ENCODE measurements at places on chromosomes 13 and 19.
A peak's percentile ranks its signal among the peaks of the same experiment; 100 is the strongest.

DNA sequence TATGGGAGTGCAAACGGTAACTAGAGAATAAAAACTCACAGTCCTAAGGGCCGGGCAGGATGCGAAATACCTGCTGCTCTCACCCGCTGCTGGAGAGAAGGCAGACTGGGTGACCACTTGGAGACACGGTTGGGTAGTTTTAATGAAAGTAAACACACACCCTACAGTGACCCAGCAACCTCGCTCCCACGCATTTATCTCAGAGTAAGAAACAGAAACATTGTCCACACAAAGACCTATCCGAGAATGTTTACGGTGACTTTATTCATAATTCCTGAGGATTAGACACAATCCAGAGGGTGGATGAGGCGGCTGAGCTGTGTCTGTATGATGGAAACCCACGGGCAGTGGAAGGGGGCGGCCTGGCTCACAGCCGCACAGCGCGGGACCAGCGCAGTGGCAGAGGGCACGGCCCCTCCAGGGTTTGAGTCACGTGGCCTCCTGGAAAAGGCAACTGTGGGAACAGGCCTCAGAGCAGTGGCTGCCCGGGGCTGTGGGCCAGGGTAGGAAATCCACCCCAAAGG, 73.5 kb upstream of the C13orf46 start:
- DNase-seq = peak; percentile 84

- no peak for DNase-seq
These were observed 921 bp upstream of the POLD1 start for GRCh38 chr19:50383001-50383851.

DNA sequence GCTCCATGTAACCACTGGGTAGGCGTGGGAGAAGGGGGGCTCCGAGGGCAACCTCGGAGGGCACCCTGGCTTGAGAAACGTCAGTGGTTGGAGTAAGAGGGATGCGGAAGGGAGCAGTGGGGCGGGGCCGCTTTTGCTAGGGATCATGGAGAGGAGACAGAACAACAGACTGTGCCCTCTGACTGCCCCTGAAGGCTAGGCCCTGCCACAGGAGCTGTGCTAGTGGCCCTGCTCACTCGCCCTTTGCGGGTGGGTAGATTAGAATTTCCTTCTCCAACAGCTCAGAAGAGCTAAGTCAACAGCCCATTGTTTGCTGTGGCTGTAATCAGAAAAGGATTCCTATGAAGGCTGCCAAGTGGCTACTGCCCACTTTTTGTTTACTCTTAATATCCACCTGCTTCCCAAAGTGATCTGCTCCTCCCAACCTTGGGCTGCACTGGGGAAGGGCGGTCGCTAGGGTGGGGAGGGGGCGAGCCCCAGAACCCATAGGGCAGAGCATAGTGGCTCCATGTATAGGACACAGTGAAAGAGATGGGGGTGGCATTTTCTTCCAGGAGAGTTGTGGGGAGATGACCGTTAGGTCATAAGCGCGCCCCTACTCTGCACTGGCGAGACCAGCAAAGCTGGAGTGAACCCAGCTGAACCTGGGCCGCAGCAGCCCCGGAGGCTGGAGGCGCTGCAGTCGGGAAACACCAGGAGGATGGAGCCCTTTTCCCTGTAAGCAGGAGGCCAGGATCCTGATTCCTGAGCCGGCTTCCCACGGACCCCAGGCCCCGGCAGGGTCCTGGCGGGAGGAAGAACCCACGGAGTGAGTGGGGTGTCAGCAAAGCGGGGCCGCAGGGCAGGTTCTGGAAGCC, 1.9 kb upstream of the C1QTNF9 start:
- no peak for DNase-seq

- no peak for DNase-seq
These were observed 1.6 kb upstream of the TIMM13 start for GRCh38 chr19:2428756-2429711.

- peak; percentile 74 for DNase-seq
These were observed 21.9 kb downstream of the ZSWIM4 start for GRCh38 chr19:13817018-13817614.

DNA sequence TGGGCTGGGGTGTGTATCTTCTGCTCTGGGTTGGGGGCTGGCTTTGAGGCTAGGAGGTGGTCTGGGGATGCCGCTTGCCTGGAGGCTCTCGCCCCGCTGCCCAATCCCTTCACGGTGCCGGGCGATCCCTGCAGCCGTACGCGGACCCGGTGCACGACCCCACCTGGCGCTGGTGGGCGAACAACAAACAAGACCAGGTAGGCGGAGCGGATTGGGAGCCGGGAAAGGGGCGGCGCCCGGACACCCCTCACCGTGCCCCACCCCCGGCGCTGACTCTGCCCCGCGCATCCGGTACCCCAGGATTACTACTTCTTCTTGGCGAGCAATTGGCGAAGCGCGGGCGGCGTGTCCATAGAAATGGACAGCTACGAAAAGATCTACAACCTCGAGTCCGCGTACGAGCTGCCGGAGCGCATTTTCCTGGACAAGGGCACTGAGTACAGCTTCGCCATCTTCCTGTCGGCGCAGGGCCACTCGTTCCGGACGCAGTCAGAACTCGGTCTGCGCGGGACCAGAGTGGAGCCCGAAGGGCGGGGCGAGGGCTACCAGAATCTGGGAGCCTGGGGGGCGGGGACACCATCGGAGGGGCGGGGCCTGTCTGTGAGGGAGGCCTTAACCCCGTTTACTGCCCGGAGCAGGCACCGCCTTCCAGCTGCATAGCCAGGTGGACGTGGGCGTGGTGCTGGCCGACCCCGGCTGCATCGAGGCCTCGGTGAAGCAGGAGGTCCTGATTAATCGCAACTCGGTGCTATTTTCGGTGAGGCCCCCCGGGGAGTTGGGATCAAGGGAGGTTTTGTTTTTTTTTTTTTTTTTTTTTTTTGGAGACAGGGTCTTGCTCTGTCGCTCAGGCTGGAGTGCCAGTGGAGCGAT, 12.1 kb upstream of the PSMD8 start:
- DNase-seq = peak; percentile 82

- DNase-seq = no peak
These were observed 6.8 kb downstream of the ELL start for GRCh38 chr19:18514800-18515682.

- DNase-seq = no peak
These were observed 82.2 kb downstream of the SLC7A1 start for GRCh38 chr13:29513002-29513980.

- no peak for DNase-seq
These were observed 162.0 kb upstream of the SOX1 start for GRCh38 chr13:111904701-111905608.

- no peak for DNase-seq
These were observed 6.2 kb upstream of the FUT3 start for GRCh38 chr19:5857203-5858081.

DNA sequence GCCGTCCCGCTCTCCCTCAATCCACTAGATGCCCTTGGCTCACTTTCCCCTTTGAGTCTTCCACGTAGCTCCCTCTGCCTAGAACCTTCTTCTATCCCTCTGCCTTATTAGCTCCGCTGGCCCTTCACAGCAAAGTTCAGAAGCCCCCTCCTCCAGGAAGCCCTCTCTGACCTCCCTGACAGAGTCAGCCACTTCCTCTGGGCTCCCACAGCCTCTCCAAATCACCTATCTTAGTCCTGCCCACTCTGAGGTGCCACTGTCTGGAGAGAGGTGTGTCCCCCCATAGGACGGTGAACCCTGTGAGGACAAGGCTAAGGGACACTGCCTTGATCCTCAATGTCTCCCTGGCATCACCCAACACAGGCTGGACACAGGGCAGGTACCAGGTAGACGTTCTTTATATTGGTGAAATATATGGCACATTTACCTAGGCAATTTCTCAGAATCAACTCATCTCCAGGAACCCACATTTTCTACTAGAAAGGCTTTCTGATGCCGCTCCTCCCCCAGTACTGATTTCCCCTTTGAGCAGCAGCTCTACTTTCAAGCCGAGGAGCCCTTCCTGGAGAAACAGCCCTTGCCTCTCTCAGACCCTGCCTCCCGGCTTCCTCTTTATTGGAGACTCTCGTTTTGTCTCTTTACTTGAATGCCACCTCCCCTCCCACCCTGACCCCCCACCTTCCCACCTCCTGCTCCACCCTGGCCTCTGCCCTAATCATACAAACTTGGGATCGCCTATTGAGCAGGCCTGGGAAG, 3.4 kb upstream of the TGFB1 start:
- no peak for DNase-seq

- DNase-seq = no peak
These were observed 694 bp upstream of the ZIC5 start for GRCh38 chr13:99972190-99972731.

- peak; percentile 6 for DNase-seq
These were observed 46.2 kb downstream of the DCT start for GRCh38 chr13:94433055-94433961.

- DNase-seq = no peak
These were observed 25.5 kb downstream of the KBTBD6 start for GRCh38 chr13:41107104-41107571.

DNA sequence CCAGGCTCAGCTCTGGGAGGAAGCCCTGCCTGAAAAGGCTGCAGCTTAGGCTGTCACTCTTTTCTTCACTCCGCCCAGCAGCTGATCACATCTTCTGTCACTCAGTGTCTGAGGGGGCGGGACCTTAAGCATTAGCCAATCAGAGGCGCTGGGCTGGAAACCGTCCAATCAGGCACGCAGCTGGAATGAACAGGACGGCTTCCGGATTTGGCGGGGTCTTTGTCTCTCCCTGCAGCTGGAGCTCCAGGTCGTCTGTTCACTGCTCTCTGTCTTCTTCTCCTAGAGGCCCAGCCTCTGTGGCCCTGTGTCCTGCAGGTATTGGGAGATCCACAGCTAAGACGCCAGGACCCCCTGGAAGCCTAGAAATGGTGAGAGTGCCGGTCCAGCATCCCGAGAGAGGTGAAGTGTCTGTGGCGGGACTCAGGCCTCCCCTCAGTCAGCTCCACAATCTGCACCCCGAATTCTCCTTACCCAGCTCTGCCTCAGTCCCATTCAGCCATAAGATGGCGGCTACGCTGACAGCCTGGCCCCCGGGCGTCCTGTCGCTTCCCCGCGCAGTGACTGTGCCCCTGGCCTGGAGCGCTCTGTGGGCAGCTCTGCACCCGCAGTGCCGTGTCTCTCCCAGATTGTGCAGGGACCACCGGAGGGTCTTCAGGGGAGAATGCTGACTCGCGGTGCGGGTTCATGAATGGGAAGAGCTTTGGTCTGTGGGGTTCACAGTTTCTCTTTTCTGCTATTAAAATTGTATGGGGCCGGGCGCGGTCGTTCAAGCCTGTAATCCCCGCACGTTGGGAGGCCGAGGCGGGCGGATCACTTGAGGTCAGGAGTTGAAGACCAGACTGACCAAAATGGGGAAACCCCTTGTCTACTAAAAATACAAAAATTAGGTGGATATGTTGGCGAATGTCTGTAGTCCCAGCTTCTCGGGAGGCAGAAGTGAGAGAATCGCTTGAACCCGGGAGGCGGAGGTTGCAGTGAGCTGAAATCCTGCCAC, at the start of gene ZNF66:
Gene ZNF66, plus strand, starts transcription at position 222 of the 994 bp plus-strand sequence. Its CDS starts 144 bp downstream, at position 366.
- peak; percentile 83 for DNase-seq

DNA sequence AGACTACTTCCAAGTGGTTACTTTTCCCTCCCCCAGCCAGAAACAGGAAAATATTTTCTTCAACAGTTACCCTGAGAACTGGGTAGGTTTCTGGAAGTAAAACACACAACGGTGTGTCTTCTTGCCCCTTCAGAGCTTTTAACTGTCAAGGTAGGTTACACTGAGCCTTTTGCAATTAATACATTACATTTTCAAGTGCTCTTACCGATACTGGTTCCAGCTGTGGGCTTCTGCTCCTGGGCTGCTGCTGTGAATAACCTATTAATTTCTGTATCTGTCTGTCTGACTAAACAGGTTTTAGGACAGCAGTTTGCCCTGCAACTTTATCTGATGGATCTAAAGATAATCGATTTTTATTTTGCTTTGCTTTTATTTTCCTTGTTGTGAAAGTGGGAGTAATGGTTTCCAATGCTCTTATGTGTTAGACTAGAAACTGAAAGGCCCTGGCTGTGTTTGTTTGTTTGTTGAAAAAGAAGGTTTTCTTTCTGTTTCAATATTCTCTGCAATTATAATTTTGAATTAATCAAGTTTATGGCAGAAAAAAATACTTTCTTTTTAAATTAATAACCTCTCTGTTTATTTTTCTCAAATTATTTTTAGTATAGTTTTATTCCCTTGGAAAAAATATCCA, 196.7 kb upstream of the SLITRK6 start:
- no peak for DNase-seq

DNA sequence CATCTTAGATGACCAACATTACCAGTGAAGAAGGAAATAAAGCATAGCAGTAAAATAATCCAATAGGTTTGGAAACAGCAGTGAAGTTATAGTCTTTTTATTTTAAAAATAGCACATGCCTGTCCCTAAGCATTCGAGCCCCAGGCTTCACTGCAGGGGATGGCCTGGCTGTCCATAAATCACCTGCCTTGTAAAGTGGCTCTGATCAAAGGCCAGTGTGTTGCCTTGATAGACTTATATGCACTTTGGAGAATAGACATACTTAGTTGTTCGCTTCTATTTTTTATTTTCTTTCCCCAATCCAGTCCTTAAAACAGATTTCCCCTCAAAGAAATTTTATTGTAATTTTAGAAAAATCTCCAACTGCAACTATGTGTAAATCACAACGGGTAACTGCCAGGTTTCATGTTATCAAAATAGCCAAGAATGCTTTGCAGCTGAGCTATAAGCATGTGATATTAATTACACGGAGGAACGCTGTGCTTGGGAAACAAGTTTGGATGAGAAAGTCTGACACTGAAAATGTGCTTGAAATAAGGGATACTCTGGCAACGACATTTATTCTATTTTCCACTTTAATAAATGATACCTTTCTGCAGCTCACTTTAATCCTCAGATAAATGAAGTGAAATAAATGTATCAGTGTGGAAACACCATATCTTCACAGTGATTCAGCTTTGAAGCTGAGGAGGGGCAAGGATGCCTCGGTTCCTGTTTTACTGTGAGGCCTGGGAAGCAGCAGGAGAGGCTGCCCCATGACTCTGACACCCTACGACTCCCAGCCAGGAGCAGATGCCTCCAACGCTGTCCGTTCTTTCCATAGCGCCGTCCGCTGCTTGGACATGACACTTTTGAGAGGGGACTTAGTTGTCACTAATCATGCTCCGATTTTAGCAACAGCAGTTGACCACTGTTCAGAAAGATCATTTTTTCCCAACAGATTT, 5.5 kb upstream of the METTL21C start:
- no peak for DNase-seq

GRCh38 chr19:54691582-54692297, 29.0 kb downstream of the LILRB4 start:
- no peak for DNase-seq

- no peak for DNase-seq
These were observed 36.8 kb downstream of the INSR start for GRCh38 chr19:7257148-7258040.

GRCh38 chr13:88104576-88104975, 433.4 kb downstream of the SLITRK5 start:
- no peak for DNase-seq

DNA sequence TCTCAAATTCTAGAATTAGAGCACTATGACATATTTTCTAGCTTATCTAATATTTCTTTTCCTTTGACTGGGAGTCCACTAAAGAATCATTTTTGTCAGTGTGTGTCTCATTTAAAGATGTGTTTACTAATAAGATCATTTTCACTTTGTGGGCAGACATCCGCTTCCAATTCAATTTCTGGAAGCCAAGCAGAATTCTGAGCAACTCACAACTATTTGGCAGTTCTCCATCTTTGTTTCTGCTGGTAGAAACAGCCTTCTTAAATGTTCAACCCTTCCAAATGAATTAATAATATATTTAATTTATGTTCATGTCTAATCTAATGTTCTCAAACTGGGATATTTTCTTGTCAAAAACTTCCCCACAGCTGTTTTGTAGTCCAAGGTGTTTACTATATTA, 411.8 kb downstream of the KCTD12 start:
- DNase-seq = no peak

Data from GM13977 (cell line).